ENCODE measurements at places on chromosomes 3 and 15.
A peak's percentile ranks its signal among the peaks of the same experiment; 100 is the strongest.

DNA sequence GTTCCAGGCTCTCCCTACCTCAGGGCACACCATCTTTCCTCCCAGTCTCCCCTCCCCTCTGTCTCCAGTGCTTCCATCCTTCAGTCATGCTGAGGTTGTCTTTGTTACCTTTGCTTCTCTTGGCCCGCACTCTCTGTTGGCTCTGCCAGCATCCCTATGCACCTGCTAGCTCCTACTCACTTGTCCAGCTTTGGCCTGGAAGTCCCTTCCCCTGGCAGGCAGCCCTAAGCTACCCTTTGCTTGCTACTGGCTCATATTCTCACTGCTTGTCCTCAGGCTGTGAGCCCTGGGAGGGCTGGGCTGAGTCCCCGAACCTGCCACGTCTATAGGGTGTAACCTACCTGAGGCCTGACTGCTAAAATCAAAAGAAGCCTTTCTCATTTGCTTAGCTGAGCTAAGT is 122.7 kb downstream of the PGPEP1L start:
- no peak for DNase-seq

DNA sequence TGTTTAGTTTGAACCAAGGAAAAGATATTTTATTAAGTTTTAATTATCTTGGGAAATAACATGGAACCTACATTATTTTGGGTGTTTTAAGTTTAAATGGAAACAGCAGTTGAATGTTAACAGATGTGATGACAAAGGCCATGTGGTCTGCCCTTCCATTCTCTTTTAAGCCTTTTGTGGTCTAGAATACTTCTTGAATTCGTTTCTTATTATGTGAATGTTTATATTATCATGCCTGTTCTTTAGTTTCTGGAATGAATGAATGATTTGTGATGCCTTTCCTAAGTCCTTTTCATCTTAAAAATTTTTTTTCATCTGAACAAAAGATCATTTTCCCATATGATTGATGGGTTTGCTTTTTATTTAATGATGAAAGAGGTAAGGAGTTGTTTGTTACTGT is 44.6 kb downstream of the SNRK start:
- DNase-seq, result no peak

- peak; percentile 44 for DNase-seq
Measured at GRCh38 chr3:46671541-46672348, 21.7 kb downstream of the ALS2CL start.

DNA sequence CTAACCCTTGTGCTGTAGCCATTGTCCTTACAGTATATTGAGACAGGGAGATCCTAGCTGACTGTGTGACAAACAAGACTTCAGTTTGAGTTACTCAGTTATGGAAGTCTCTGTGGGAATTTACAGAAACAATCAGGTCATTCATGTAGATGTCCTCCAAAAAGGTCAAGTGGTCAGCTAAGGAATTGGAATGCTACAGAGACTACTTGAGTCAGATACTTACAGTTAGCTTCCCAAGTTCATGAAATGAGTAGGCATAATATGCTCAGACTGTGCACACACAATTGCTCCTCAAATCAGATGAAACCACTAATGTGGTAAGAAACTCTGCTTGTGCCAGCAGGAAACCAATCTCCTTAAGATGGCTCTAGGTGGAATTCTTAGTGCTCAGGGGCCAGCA is 985.7 kb downstream of the NSUN3 start:
- no peak for DNase-seq

DNA sequence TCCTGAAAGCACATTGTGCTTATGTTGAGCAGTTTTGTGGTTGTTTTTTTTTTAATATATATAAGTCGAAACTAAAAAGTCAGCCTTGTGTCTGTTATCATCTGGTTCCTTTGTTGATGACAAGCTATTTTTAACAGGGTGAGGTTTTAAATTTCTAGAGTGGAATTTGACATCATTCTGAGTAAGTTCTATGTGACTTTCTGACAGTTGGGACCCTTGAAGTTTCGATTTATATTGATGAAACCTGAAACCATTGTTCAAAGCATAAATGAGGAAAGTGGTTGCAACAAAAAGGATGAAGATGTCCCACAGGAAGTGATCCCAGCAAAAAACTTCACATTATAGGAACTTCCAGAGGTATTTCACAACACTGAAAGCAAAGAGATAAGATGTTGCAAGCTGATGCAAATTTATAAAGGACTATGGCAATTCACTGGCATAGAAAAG is 94.0 kb downstream of the CYP19A1 start:
- DNase-seq, result no peak

DNA sequence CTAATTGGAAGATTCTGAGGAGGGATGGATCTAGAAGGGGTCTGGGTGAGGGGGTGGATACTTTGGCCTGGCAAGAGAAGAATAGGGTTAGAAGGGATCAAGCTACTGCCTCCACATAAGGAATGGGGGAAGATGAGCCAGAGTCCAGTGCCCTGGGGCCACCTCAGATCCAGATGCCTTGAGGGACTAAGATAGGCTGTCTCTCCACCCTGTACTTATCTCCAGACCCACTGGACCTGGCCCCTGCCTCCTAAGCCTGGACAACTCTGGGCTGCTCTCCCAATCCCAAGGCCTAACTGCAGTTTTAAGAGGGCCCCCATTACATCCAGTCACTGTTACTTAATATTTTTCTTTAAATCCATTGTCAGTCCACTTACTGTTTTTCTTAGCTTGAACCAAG is 2.0 kb downstream of the DVL3 start:
- no peak for DNase-seq

DNA sequence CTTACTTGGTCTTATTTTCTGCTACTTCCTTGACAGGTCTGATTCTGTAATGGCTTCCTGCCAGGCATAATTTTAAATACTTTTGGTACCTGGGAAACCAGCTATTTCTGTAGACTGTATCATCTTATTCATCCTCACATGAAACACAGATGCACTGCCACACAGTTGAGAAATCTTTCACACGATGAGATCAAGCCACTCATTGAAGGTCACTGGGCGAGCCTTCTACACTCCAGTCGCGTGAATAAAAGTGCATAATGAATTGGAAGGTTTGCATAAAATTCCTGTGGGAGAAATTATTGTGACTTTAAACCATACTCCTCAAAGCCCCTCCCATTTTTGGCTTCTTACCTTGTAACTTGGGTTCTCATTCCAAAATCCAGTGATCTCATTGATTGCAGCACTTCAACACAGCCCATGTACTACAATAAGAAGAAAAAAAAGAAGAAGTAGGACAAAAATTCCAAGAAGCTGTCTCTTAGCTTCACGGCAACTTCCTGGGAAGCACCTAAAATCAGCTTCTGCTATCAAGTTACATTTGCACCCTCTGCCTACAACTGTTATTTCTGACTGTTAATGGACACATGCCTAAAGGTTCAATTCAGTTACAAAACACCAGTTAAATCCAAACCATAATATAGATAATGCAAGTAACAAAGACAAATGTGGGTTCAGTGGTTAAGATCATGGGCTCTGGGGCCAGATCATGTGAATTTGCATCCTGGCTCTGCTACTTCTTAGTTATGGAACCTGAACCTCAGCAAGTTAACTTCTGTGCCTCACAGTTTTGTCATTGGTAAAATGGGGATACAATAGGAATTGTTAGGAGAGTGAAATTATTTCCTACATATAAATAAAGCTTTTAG is 39.0 kb downstream of the SHC4 start:
- no peak for DNase-seq

DNA sequence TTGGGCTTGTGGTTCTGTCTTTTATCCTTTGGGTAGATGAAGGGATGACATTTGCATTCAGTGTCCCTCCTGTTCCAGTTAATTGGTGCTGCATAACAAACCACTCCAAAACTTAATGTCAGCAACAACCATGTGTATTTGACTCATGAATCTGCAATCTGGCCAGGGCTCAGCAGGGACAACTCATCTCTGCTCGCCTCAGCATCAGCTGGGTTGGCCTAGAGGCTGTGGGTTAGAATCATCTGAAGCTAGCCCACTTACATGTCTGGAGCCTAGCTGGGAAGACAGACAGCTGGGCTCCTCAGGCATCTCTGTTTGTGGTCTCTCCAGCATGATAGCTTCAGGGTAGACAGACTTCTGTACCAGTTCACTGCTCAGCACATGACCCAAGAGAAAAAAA is 92.0 kb downstream of the TMEM108 start:
- DNase-seq, result no peak

GRCh38 chr3:84077479-84077878 is 881.3 kb upstream of the CADM2 start:
- no peak for DNase-seq

DNA sequence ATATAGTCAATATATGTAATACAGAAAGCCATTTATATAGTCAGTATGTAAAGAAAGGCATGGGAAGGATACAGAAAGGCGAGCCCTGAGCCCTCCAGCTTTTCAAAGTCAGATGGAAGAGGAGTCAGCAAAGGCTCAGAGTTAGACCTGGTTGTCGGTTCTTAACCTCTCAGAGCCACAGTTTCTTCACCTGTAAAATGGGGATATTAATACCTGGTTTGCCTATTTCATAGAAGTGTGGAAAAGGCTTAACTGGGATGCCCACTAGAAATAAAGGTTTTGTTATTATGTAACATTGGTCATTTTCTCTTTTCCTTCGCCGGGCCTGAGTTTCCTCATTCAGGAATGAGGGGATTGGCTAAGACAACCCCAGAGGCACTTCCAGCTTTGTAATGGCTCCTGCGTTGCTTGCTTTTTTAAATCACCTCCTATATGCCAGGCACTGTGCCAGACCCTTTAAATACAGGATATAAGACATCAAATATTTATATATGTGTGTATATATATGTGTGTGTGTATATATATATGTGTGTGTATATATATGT is 2.4 kb downstream of the CRELD1 start:
- no peak for DNase-seq

GRCh38 chr3:73768524-73769308 is 144.0 kb upstream of the PDZRN3 start:
- no peak for DNase-seq

GRCh38 chr15:88465633-88466224 is 1.5 kb downstream of the MRPL46 start:
- no peak for DNase-seq

GRCh38 chr3:181719991-181720680 is 8.4 kb downstream of the SOX2 start:
- DNase-seq, result no peak

DNA sequence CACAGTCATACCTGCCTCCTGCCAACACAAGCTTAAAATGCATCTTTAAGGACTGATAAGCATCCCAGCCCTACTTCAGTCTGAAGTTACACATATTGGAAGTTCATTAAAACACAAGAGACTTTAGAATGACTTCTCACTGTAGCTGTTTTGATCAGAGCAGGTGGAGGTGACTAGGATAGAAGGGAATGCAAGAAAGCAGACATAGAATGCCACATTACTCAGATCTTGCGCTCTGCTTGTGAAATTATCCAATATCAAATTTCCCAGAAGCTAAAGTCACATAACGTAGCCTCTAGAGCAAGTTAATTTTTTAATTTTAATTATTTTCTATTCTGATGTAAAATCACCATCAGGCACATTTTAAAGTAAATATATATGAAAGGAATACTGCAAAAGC is 306.5 kb downstream of the PLOD2 start:
- DNase-seq, result no peak

DNA sequence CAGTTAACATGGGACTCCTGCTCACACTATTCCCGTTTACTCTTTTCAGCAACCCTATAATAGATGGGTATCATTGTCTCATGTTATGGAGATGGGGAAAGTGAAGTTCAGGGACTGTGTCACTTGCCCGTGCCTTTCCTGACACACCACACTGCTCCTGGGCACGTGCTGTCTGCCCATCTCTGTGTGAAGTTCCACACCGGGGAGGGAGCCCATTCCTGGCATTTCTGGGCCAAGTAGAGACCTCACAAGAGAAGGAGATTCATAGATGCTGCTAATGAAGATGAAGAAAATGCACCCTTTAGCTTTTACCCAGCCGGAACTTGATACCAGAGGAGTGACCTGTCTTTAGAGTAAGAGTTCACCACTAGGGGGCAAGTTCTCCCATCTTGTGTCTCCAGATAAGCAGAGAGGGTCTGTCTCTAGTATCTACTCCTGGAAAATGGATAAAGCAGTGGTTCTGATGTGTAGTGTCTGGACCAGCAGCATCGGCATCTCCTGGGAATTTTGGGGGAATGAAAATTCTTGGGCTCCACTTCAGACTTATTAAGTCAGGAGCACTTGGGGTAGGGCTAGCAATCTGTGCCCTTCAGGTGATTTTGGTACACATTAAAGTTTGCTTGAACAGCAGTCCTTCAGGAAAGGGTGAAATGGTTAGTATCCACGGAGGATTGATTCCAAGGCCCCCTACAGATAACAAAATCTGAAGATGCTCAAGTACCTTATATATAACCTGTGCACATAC is 2.0 kb upstream of the TOPBP1 start:
- DNase-seq, result no peak

- DNase-seq, result no peak
Measured at GRCh38 chr3:186124592-186124991, 15.7 kb upstream of the ETV5 start.

- DNase-seq, result no peak
Measured at GRCh38 chr3:107272471-107272870, 104.8 kb upstream of the CCDC54 start.

DNA sequence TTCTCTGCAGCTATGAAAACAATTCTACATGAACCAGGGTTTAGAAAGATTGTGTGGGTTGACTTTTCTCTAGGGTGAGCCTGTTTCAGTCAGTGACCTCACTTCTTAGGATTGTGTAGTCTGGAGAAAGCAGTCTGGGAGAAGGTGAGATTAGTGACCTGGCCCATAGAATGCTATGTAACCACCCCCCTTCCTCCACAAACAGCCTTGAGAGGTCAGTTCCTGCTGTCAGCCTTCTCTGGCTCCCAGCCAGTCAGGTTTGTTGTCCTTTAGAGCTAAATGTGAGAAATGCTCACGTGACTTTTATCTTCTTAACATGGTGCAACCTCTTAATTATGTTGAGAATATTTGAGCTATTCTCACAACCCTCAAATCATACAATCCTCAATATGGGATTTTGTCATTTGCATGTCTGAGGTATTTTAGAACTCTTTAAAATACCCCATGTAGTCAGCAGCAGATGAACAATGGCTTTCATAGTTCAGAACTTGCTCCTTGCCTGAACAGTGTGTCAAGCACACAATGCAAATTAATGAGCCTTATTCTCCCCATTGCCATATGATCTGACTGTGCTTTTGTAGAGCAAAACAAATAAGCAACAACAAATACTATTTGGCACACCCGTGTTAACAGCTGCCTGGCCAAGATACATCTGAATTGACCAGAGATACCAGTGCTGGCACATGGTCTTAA is 311.6 kb downstream of the CNTN6 start:
- DNase-seq, result no peak

DNA sequence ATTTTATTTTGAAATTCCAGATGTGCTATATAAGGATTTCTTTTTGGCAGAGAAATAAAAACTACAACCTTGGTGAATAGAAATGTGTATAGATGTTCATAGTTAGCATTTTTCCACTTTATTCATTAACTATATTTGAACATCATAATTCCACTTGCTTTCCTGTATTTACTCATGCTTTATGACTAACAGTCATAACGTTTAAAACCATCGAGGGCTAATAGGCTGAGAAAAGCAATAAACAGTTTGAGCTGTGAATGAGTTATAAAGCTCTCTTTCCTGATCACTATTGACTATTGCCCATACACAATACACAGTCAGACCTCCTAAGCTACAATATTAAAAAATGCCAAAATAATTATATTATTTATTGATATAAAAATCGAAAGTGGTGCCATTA is 502.1 kb upstream of the RASGRP1 start:
- DNase-seq, result no peak

GRCh38 chr15:98787936-98788757 is 139.8 kb downstream of the IGF1R start:
- DNase-seq, result no peak

GRCh38 chr3:14424711-14425580 is 22.5 kb downstream of the SLC6A6 start:
- peak; percentile 74 for DNase-seq

- peak; percentile 77 for DNase-seq
Measured at GRCh38 chr3:57815036-57815435, 58.9 kb downstream of the SLMAP start.

Data from activated effector memory CD4-positive, alpha-beta T cell treated with anti-CD3 and anti-CD28 coated beads, Interleukin-2, amount 50 U/mL, for 16 hours (primary cell).